ENCODE measurements at places on chromosomes 4 and X.

GRCh38 chrX:38973322-38973721, 172.1 kb downstream of the MID1IP1 start:
- no peak for DNase-seq

DNA sequence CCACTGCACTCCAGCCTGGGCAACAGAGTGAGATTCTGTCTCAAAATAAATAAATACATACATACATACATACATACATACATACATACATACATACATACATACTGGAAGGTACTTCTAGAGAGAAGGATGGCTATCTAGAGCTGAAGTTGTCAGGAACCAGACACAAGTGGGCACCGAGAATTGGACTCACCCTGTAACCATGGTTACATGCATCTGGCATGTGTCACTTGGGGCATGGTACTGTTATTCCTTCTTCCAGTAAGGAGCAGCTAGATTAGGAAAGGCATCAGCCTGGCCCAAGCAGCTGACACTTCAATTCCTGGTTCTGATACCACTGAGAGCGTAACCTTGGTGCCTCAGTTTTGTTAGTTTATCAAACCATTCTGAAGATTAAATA, 127.1 kb downstream of the SH3KBP1 start:
- no peak for DNase-seq

DNA sequence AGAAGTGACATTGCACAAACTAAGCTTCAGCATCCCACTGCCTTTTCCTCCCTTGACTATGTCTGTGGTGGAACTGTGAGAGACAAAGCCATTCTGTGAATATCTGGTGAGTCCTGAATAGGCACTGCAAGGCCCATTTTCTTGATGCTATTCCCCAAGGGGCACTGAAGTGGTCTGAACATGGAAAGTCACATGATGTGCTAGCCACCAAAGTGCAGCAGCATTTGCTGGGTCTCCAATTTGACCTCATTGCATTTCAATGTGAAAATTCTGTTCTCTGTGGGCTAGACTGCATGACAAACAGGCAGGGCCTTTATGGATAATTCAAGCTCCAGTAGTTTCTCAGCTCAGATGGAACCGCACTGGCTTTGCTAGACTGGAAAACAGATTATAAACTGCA, 627.4 kb upstream of the BOD1L1 start:
- DNase-seq = no peak

- no peak for DNase-seq
Observed at GRCh38 chrX:15301924-15302323, 13.5 kb downstream of the ASB11 start.

DNA sequence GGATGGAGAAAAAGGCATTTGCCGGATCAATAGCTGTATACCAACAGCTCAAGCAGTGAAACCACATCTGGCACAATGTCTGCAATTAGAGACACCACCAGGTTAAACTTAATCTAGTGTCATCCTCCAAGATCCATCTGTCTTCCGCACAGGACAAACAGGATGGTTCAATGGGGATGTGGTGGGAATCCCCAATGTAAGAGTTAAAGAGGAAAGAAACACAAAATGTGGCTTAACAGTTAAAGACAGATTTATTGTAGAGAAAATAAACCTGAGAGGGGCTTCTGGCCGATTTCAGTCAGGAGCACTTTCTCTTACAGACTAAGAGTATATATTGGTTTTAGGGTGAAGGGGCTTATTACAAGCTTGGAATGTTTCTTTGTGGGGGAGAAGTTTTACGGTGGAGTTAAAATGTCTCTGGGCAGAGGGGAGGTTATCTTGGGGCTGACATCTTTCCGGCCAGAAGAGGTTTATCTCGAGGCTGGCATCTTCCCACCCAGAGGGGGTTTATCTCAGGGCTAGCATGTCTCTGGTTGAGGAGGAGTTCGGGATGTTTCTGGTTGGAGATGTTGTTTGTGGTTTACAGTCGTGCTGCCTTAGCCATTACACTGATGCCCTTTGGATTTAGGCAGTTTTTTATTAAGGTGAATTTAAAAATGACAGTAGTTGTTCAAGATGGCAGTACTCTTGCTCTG, 61.7 kb downstream of the KANTR start:
- no peak for DNase-seq

- no peak for DNase-seq
Observed at GRCh38 chrX:1325515-1326116, 11.0 kb upstream of the IL3RA start.

DNA sequence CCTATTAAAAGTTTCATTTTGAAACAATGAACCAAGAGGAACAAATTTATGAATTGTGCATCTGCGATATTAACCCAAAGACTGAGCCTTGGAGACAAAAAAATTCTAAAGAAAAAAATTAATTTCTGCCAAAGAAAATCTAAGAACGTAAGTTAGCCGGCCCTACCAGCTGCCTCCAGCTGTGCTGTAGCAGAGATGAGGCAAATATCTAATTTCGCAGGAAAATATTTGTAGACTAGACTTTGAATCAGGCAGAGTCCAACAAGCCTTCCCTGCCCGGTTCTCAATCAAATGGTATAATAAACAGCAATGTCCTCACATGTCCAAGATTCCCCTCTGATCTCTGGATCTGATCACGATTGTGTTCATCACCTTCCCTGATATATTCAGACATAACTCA, 21.2 kb upstream of the SMIM20 start:
- DNase-seq = no peak

DNA sequence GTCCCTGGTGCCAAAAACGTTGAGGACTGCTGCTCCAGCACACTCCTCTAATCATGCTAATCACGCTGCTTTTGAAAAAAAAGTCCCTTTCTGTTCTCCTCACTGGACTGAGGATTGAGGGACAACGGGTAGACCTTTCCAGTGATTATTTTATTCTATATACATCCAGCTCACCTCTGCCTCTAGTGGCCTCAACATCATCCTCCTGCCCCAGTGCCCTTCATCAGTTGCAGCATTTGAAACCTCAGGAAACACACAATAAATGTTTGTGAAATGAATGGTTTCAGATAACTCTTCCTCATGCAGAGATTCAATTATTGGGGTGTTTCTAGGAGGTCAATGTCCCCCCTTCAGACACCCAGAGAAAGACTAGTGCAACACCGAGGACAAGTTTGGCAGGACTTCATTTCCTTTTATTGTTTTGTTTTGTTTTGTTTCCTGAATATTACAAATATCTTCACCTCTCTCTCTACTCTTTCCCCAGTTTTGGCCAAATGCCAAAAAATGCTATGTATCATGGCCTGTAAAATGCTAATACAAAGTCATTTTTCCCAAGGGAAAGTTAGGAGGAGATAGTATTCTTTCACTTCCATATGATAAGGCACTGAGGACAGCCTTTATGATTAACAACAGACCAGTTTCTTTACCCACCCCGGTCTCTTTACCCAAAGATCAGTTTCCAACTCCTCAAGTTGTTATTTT, 460.1 kb upstream of the SLIT2 start:
- no peak for DNase-seq

DNA sequence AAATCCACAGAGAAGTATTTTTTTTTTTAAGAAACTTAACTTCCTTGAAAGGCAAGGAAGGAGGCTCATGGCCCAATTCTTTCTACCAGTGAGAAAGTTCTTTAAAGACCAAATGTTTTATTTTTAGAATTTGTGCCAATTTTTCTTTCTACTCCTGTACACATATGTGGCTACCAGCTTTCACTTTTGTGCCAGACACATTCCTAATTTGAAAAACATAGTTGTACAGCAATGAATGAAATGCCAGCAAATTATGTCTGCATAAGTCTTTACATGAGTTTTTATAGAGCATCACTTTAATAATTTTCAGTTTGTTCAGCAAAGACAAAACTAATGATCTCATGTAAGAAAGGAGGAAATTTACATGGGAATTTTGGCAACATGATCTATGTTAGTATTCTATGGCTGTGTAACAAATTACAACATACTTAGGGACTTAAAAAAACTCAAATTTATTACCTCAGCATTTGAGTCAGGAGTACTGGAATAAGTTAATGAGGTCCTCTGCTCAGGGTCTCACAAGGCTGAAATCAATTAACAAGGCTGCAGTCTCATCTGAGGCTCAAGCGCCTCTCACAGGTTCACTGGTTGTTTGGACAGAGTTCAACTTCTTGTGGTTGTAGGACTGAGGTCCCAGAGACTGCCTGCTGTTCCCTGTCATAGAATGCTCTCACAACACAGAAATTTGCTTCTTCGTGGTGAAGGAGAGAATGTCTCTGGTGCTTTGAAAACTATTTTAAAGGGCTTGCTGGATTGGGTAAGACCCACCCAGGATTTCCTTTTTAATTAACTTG, 678.2 kb upstream of the FAM241A start:
- no peak for DNase-seq

GRCh38 chr4:138841343-138841742, 174.2 kb upstream of the NOCT start:
- no peak for DNase-seq

GRCh38 chr4:39353478-39354253, 12.5 kb downstream of the RFC1 start:
- no peak for DNase-seq

DNA sequence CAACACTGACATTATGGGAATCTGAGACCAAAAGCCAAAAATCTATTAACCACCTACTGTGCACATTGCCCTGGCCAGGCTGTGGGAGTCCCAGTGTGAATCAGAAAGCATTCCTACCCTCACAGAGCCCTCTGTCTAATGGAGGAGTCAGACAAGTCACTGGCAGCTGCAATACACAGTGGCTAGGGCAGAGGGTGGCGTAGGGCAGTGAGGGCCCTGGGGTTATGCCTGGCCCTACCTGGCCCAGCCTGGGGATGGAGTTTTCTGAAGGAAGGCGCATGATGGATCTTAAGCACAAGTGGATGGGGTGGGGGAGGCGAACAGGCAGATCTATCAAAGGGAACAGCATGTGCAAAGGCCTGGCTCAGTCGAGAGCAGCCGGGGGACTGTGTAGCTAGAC, 10.8 kb downstream of the JAKMIP1 start:
- no peak for DNase-seq

DNA sequence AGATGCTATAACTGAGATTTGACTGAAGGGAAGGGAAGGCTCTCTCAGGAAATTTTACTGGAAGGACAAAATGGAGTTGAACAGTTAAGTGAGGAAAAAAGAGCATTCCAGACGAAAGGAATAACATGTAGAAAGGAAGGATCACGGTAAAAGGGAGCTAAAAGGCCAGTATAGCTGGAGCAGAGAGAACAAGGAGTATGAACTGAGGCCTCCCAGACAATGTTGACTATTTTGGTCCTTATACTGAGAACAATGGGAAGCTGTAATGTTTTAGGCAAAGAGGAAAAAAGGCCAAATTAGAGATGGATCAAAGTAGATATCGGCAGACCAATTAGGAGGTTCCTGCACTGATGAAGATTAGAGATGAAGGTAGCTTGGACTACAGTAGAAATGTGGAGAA, 26.8 kb upstream of the SCD5 start:
- no peak for DNase-seq

- no peak for DNase-seq
Observed at GRCh38 chr4:174252412-174252811, 31.1 kb downstream of the FBXO8 start.

- DNase-seq = no peak
Observed at GRCh38 chrX:24498975-24499374, 33.9 kb downstream of the PDK3 start.
